ENCODE measurements at places on chromosomes 12 and 14. TPM values are rescaled to one million over a fixed set of nuclear protein-coding genes. Genes with fewer than 3 reads are reported as not detected.
A peak's percentile ranks its signal among the peaks of the same experiment; 100 is the strongest.

DNA sequence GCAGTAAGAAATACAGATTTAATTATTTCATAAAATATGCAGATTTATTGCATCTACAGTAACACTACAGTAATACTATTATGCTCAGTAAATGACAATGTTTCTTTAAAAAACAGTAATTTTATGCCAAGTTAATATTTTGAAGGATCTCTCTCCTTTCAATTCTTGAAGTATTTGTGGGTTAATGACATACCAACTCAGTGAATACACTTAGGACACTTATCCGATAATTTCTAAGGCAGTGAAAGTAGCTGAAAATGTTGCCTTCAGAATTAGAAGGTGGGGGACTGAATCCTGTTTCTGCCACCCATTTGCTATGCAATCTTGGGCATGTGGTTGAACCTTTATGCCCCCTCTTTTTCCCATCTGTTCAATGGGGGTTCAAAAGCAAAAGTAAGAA lies 24.8 kb upstream of the IFNG-AS1 start:
- DNase-seq, result no peak
- H3K4me1 ChIP-seq, result no peaks in the 10 kb centered on the region
- no peaks in the 10 kb centered on the region for H3K27me3 ChIP-seq
- no peaks in the 10 kb centered on the region for H3K36me3 ChIP-seq

- no peaks in the 10 kb centered on the region for H3K27me3 ChIP-seq
- H3K27ac ChIP-seq, result peak overlapping the region; percentile 87
- H3K36me3 ChIP-seq, result peaks cover 4% of the 10 kb centered on the region
- H3K4me1 ChIP-seq, result peaks cover 43% of the 10 kb centered on the region
- no peak overlapping the region for H3K4me3 ChIP-seq
Measured at GRCh38 chr12:116324654-116325335, 47.3 kb upstream of the MED13L start.

- H3K4me3 ChIP-seq, result no peak overlapping the region
- no peaks in the 10 kb centered on the region for H3K4me1 ChIP-seq
- H3K27ac ChIP-seq, result no peak overlapping the region
- no peaks in the 10 kb centered on the region for H3K36me3 ChIP-seq
- no peak for DNase-seq
Measured at GRCh38 chr12:129101404-129101803, 248.1 kb downstream of the GLT1D1 start.

PLEKHD1 gene
- not detected for total RNA-seq

SELPLG gene
- 22.2 TPM for total RNA-seq

FOXN4 gene
- not detected for total RNA-seq
